Activated CD4-positive, alpha-beta memory T cell treated with anti-CD3 and anti-CD28 coated beads for 36 hours (primary cell): ENCODE measurements at places on chromosomes 5 and 9. TPM values are rescaled to one million over a fixed set of nuclear protein-coding genes. Genes with fewer than 3 reads are reported as not detected.
A peak's percentile ranks its signal among the peaks of the same experiment; 100 is the strongest.

DNA sequence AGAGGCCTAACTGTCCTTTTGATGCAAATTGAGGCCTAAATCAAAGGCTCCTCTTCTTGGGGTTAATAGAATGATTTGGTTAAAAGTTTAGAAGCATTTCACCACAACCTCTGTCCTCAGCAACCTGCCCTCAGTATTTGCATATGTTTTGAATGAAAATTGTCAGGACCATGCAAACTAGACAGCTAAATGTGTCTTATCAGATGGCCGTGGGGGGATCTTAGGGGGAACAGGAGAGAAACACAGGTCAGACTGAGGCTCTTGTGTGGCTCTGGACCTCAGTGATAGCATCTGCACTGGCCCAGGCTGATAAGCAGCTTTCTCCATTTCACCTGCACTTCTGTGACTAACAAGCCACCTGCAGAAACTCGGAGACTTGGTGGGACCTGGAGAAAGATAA, 49.0 kb downstream of the FOXI1 start:
- no peak for DNase-seq
- no peak overlapping the region for H3K4me3 ChIP-seq
- no peaks in the 10 kb centered on the region for H3K4me1 ChIP-seq
- H3K27me3 ChIP-seq: no peaks in the 10 kb centered on the region
- no peak overlapping the region for H3K27ac ChIP-seq

The IGFBPL1 gene
- not detected for total RNA-seq

- DNase-seq: no peak
- no peak overlapping the region for H3K27ac ChIP-seq
- H3K4me1 ChIP-seq: no peaks in the 10 kb centered on the region
- H3K27me3 ChIP-seq: no peaks in the 10 kb centered on the region
- H3K36me3 ChIP-seq: no peaks in the 10 kb centered on the region
- H3K4me3 ChIP-seq: no peak overlapping the region
Observed at GRCh38 chr9:99677281-99677680, 144.4 kb upstream of the NR4A3 start.

The FABP6 gene
- not detected for total RNA-seq

GRCh38 chr5:9619331-9620092, 10.6 kb downstream of the TAS2R1 start:
- DNase-seq: no peak
- H3K27ac ChIP-seq: no peak overlapping the region
- H3K4me1 ChIP-seq: no peaks in the 10 kb centered on the region
- no peaks in the 10 kb centered on the region for H3K36me3 ChIP-seq
- no peaks in the 10 kb centered on the region for H3K27me3 ChIP-seq

DNA sequence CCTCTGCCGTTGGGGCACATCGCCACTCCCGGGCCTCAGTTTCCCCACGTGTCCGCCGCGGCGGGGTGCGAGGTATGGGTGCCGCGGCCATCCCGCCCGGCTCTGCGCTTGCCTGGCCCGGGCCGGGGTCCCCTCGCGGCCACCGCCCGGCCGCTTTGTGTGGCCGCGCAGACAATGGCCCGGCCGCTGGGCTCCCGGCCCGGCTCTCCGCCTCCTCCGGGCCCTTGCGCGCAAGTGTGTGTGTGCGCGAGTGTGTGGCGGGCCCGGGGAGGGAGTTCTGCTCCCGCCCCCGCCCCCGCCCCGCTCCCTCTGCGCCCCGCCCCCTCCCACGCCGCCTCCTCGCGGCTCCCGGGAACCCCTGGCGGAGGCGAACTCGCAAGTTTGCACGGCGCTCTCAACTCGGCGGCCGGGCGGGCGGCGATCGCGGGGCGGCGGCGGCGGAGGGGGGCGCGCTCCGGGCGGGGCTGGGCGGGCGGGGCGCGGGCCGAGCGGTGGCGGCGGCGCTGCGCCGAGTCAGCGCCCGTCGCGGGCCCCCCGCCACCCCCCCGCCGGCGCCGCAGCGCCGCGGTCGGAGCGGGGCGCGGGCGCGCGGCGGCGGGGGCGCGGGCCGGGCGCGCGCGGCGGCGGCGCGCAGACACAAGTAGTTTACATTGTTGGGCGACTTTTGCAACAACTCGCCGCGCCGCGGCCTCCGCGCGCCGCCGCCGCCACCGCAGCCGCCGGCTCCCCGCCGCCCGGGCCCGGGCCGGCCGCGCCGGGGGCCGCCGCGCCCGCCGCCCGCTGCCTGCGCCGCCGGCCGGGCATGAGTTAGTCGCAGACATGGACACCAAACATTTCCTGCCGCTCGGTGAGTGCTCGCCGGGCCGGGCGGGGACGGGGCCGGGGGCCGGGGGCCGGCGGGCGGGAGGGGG, at the start of gene RXRA:
Gene RXRA (plus strand): TSS at position 643 of the 911 bp plus-strand sequence. CDS start 177 bp downstream, at position 820.
- H3K36me3 ChIP-seq: no peaks in the 10 kb centered on the region
- peaks cover 5% of the 10 kb centered on the region for H3K27me3 ChIP-seq
- DNase-seq: peak; percentile 59
- H3K27ac ChIP-seq: no peak within 1 kb of the TSS

DNA sequence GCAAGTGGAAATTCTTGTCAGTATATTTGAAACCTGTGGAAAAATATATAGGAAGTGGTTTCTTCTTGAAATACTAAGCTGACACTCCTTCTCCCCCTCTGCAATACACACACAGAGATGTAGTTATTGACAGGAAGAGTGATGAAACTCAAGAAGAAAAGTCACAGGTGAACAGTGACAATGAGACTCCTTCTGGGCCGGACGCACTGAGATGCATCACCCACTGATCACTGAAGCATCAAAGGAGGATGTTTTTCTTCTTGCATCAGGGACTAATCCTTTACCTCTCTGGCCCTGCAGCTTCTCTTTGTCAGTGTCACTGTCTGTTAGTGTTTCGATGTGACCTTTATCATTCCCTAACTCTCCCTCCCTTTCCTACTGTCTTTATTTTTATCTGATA, 1864.2 kb upstream of the C9orf72 start:
- no peaks in the 10 kb centered on the region for H3K4me1 ChIP-seq
- H3K27me3 ChIP-seq: no peaks in the 10 kb centered on the region
- no peak overlapping the region for H3K4me3 ChIP-seq
- H3K27ac ChIP-seq: no peak overlapping the region

DNA sequence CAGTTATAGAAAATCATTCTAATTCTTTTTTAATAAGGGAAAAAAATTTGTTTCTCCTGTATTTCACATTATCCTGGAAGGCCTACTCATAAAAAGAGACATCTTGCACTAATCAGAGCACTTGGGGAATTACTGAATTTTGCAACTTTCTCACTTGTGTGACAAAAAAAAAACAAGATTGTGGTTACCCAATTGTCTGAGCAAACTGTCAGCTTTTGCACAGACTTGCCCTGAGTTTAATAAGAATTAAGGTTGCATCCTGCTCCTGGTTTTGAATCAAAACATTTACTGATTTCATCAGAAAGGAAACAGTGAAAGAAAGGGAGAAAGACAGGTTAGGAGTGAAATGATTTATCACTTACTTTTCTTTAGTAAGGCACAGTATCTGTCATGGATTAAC, 10.6 kb upstream of the SH3RF2 start:
- no peaks in the 10 kb centered on the region for H3K36me3 ChIP-seq
- H3K27ac ChIP-seq: no peak overlapping the region
- H3K4me1 ChIP-seq: no peaks in the 10 kb centered on the region
- no peak overlapping the region for H3K4me3 ChIP-seq
- DNase-seq: no peak

GRCh38 chr9:14520341-14520740, 172.9 kb downstream of the ZDHHC21 start:
- no peak overlapping the region for H3K27ac ChIP-seq
- H3K27me3 ChIP-seq: no peaks in the 10 kb centered on the region
- no peak overlapping the region for H3K4me3 ChIP-seq
- no peak for DNase-seq
- H3K36me3 ChIP-seq: no peaks in the 10 kb centered on the region

- peaks cover 67% of the 10 kb centered on the region for H3K27me3 ChIP-seq
- no peak overlapping the region for H3K27ac ChIP-seq
- H3K4me3 ChIP-seq: peak overlapping the region; percentile 30
- H3K4me1 ChIP-seq: peaks cover 35% of the 10 kb centered on the region
- DNase-seq: no peak
Observed at GRCh38 chr5:135031813-135032694, 2.0 kb downstream of the PITX1 start.

The EPB41L4A gene
- 1.5 TPM for total RNA-seq

The PCA3 gene
- not detected for total RNA-seq

- no peaks in the 10 kb centered on the region for H3K36me3 ChIP-seq
- no peak overlapping the region for H3K4me3 ChIP-seq
- H3K4me1 ChIP-seq: no peaks in the 10 kb centered on the region
Observed at GRCh38 chr5:127003798-127004495, 26.4 kb downstream of the MARCHF3 start.
